ENCODE measurements at places on chromosomes 7 and 10. TPM values are rescaled to one million over a fixed set of nuclear protein-coding genes. Genes with fewer than 3 reads are reported as not detected.

GRCh38 chr10:103951183-103951582, 15.8 kb upstream of the SLK start:
- H3K4me1 ChIP-seq = peaks cover 6% of the 10 kb centered on the region
- no peak for DNase-seq
- peaks cover 1% of the 10 kb centered on the region for H3K27me3 ChIP-seq
- no peak overlapping the region for H3K4me3 ChIP-seq
- H3K36me3 ChIP-seq = peaks cover 3% of the 10 kb centered on the region

DNA sequence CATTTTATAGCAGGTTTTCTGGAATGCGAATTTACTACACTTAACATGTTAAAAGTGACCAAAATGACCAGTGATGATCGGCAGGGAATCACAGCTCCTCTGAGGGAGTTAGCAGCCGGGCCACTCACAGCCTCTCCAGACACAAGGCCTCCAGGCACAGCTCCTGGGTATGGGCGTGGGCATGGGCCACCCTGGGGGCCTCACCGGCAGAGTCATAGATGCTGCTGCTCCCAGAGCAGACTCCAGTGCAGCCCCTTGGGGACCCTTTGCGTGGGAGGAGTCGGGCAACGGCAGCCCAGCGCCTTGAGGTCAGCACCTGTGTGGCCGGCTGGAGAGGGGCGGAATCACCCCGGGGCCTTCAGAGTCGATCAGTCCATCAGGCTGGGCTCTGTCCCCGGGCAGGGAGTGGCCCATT, 8.6 kb downstream of the KNDC1 start:
- no peaks in the 10 kb centered on the region for H3K36me3 ChIP-seq
- DNase-seq = no peak
- no peak overlapping the region for H3K27ac ChIP-seq
- H3K4me3 ChIP-seq = no peak overlapping the region
- H3K4me1 ChIP-seq = no peaks in the 10 kb centered on the region

- no peak overlapping the region for H3K27ac ChIP-seq
- H3K27me3 ChIP-seq = peaks cover 15% of the 10 kb centered on the region
- no peak overlapping the region for H3K4me3 ChIP-seq
- DNase-seq = no peak
- H3K36me3 ChIP-seq = no peaks in the 10 kb centered on the region
Observed at GRCh38 chr7:26508917-26509316, 217.3 kb downstream of the SNX10 start.

GRCh38 chr10:62382831-62383230, 8.7 kb downstream of the ZNF365 start:
- DNase-seq = no peak
- H3K36me3 ChIP-seq = no peaks in the 10 kb centered on the region
- H3K27ac ChIP-seq = no peak overlapping the region
- no peak overlapping the region for H3K4me3 ChIP-seq

GRCh38 chr10:89425000-89425399, 10.6 kb downstream of the IFIT5 start:
- no peaks in the 10 kb centered on the region for H3K4me1 ChIP-seq
- no peak overlapping the region for H3K27ac ChIP-seq

CHST12 gene
- 19.2 TPM for total RNA-seq

GRCh38 chr7:73827567-73828106, 3.2 kb upstream of the CLDN4 start:
- peaks cover 32% of the 10 kb centered on the region for H3K4me1 ChIP-seq
- H3K27me3 ChIP-seq = no peaks in the 10 kb centered on the region
- H3K36me3 ChIP-seq = no peaks in the 10 kb centered on the region
- no peak for DNase-seq

STRIP2 gene
- total RNA-seq = 0.11 TPM

UCN3 gene
- not detected for total RNA-seq

DNA sequence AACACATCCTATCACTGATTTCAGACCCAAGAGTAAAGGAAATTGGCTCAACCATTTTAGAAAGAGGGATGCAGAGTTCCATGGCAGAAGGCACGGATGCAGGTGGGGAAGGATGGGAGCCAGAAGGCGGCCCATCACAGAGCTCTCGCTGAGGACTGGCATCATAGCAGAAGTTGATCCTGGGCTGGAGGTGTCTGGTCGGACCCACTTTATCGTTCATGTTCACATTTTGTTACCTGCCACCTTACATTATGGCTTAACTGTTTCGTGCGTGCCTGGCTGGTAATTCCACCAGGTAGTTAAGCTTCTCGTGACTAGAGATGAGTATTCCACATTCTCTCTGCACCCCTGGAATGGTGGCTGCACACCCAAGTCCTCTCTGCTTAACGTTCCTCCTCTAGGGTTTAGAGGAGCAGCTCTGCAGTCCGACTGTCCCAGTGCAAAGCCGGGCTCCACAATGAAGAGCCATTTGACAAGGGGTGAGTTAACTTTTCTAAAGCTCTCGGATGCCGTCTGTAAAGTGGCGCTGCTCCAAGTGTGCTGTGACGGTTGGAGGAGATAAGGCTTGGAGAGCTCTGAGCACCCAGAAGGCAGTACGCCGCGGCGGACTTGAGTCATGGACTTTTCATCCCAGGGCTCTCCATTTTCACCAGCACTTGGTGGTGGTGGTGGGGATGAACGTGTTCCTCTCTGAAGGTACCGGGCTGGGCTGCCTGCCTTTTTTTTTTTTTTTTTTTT, 157.1 kb upstream of the SHH start:
- no peak for DNase-seq
- H3K27me3 ChIP-seq = peaks cover 1% of the 10 kb centered on the region
- H3K4me1 ChIP-seq = peaks cover 10% of the 10 kb centered on the region

GRCh38 chr7:149713731-149714068, 59.7 kb downstream of the ZNF467 start:
- H3K27me3 ChIP-seq = no peaks in the 10 kb centered on the region
- H3K4me3 ChIP-seq = peak overlapping the region; percentile 74
- DNase-seq = no peak
- H3K4me1 ChIP-seq = peaks cover 19% of the 10 kb centered on the region
- peaks cover 20% of the 10 kb centered on the region for H3K36me3 ChIP-seq

GRCh38 chr7:44383566-44383965, 58.2 kb upstream of the CAMK2B start:
- peaks cover 8% of the 10 kb centered on the region for H3K4me1 ChIP-seq
- H3K27me3 ChIP-seq = no peaks in the 10 kb centered on the region
- DNase-seq = no peak
- H3K4me3 ChIP-seq = no peak overlapping the region
- no peaks in the 10 kb centered on the region for H3K36me3 ChIP-seq
- peak overlapping the region; percentile 11 for H3K27ac ChIP-seq

GRCh38 chr7:149683181-149683580, 90.2 kb downstream of the ZNF467 start:
- no peaks in the 10 kb centered on the region for H3K4me1 ChIP-seq
- H3K4me3 ChIP-seq = no peak overlapping the region
- no peak overlapping the region for H3K27ac ChIP-seq
- H3K27me3 ChIP-seq = peaks cover 24% of the 10 kb centered on the region
- no peak for DNase-seq

- no peak for DNase-seq
- no peaks in the 10 kb centered on the region for H3K27me3 ChIP-seq
- no peaks in the 10 kb centered on the region for H3K36me3 ChIP-seq
- H3K4me3 ChIP-seq = no peak overlapping the region
Observed at GRCh38 chr7:14960721-14961120, 58.2 kb upstream of the DGKB start.

EBLN1 gene
- total RNA-seq = not detected

DNA sequence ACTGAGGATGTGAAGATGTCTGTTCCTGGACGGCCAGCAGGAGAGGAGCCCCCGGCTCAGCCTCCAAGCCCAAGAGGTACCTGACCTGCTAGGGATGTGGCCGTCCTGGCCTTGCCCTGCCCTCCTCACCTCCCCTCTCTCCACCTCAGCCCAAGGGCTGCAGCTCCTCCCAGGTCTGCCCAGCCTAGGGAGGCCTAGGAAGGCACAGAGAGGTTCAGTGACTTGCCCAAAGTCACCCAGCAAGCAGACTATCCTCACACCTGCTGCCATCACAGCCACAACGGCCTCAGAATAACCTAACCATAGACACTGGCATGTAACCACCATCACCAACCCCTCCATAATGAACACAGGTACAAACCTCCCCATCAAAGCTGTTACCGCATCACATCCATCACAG, 38.7 kb upstream of the LRRC18 start:
- no peaks in the 10 kb centered on the region for H3K27me3 ChIP-seq
- no peak overlapping the region for H3K4me3 ChIP-seq
- peaks cover 2% of the 10 kb centered on the region for H3K4me1 ChIP-seq

- H3K4me3 ChIP-seq = no peak overlapping the region
- no peaks in the 10 kb centered on the region for H3K27me3 ChIP-seq
- H3K36me3 ChIP-seq = peaks cover 5% of the 10 kb centered on the region
- no peak for DNase-seq
- peaks cover 22% of the 10 kb centered on the region for H3K4me1 ChIP-seq
Observed at GRCh38 chr7:7757576-7757975, 39.2 kb upstream of the RPA3 start.

PTN gene
- not detected for total RNA-seq

DNA sequence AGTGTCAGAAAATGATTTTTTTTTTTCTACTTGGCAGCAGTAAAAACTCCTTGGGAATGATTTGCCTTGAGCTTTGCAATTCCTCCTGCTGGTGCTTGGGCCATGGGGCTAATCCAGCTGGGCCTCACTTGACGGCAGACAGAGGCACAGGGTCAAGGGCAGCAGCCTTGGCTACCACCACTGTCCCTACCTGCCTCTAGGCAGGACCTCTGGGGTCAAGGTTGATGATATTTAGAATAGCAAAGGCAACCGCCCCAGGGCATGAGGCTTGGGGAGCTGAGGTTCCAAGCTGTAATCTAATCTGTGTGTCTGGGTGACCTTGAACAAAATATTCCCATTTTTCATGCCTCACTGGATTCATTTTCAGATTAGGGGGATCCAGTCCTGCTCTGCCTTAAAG, 327.4 kb downstream of the PLXNA4 start:
- DNase-seq = no peak
- H3K4me1 ChIP-seq = no peaks in the 10 kb centered on the region
- H3K4me3 ChIP-seq = no peak overlapping the region
- no peak overlapping the region for H3K27ac ChIP-seq

GRCh38 chr7:139060695-139061237, 24.9 kb upstream of the ZC3HAV1L start:
- no peaks in the 10 kb centered on the region for H3K27me3 ChIP-seq
- H3K4me1 ChIP-seq = peaks cover 66% of the 10 kb centered on the region
- peaks cover 5% of the 10 kb centered on the region for H3K36me3 ChIP-seq
- no peak for DNase-seq
- peak overlapping the region; percentile 23 for H3K4me3 ChIP-seq

- no peak overlapping the region for H3K27ac ChIP-seq
- no peaks in the 10 kb centered on the region for H3K4me1 ChIP-seq
- no peak for DNase-seq
Observed at GRCh38 chr7:137421366-137421765, 77.8 kb upstream of the PTN start.

Data from naive thymus-derived CD8-positive, alpha-beta T cell (primary cell).